AG08396 (cell line): ENCODE measurements at places on chromosomes 1 and 21.

GRCh38 chr1:47584249-47584648 lies 146.4 kb downstream of the FOXD2 start:
- DNase-seq: no peak

- no peak for DNase-seq
Measured at GRCh38 chr1:232376632-232377493, 253.1 kb downstream of the SIPA1L2 start.

DNA sequence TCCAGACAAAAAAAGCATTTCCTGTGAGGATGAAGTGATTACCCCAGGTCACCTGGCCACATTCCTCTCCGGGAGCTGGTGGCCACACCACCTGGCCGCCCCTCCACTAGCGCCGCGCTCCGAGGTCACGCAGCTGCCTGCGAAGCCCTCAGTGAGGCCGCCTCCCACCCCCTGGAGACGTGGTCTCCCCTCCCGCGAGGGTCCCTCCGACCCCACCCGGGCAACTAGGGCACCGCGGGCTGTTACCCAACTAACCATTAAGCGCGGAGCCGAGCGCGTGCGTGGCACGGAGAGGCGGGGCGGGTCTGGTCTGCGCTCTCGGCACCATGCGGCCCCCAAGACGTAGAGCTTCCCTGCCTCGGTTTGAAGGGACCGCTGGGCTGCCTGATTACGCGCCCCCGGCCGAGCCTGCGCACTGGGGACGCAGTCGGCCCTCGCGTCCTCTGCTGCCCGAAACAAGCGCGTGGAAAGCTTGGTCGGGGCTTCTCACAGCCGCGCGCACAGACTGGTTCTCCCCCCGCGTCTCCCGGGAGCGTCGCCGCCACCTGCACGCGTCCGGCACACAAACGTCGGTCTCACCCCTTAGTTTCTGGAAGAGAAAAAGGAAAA lies 106.5 kb downstream of the SLC16A1 start:
- DNase-seq: peak; percentile 56

- no peak for DNase-seq
Measured at GRCh38 chr1:203171341-203172183, 4.1 kb downstream of the MYBPH start.

DNA sequence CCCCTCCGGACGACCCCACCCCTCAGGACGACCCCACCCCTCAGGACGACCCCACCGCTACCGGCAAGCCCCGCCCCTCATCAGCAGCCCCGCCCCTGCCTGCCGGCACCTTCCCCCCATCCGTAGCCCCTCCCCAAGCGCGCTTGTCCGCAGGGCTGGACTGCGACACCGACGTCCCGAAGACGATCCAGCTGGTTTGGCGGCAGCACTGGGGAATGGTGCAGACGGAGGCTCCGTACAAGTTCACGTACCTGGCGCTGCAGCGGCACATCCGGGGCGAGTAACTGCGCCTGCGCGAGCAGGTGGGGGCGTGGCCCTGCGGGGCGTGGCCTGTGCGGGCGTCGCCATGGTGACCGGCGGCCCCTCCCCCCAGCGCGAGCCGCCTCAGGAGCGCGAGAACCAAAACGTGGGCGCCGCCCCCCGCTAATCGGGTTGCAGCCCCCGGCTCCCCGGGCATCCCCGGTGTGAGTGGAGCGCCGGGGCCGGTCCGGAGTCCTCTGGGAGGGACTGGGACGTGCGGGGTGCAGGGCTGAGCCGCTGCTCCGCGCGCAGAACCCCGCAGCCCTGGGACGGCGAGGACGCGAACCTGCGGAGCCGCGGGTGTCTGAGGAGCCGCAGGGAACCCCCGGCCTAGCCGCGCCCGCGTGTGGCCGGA lies 4.9 kb downstream of the RNF223 start:
- peak; percentile 92 for DNase-seq

DNA sequence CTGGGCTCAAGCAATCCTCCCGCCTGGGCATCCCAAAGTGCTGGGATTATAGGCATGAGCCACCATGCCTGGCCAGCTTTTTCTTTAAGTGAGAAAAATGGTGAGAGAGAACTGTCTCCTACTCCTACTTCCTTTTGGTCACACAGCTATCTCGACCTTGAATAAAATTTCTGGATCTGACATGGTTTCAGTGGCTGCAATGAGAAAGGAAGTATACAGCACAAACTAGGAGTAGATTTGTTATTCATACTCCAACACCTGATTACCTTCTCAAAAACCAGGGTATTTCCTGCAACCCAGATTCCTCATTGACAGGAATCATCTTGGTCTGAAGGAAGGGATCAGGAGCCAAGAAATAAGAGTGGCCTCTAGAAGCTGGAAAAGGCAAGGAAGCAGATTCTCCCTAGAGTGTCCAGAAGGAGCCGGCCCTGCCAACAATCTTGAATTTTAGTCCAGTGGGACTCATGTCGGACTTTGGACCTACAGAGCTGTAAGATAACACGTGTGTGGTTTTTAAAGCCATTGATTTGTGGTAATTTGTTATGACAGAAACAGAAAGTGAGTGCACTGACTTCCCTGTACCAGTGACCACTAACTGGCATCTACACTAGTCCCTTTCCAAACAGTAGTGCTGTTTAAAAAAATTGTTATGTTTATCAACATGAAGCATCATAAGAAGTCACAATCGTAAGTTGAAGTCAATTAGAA lies 516.6 kb downstream of the SMYD3 start:
- no peak for DNase-seq

DNA sequence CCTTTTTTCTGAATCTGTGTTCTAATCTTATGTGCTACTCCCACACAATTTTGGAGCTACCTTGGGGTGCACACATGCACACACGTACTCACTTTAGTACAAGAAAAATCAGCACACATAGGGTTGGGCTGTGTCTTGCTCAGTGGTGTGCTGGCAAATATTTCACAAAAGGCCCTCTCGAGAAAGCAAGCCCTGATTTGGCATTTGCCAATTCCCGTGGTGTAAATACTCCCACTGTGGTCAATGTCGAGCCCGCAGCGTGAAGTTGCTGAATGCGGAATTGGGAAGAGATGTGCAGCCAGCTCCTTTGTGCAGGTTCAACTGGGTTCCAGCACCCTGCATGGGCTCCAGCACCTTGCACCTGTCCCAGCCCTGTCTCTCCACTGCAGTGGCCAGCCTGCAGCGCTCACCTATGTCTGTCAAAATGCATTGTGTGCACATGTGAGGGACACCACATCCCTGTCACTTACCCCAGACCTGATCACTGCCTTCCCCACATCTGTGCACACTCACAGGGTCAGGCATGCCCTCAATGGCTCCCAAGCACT lies 78.4 kb upstream of the WNT4 start:
- no peak for DNase-seq

DNA sequence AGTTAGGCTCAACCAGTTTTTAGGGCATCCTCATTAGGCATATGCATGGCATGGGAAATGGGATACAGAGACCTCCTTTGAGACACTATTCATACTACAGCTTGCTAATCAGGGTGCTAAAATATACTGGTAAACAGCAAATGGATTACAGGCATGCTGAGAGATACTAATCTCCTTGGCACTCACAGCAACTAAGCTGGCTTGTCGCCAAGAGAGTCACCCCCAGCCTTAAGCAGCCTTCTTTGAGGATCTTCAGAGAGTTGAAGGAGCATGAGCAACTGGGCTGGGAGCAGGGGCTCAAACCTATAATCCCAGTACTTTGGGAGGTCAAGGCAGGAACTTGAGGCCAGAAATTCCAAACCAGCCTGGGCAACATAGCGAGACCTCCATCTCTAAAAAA lies 120.1 kb upstream of the NR5A2 start:
- DNase-seq: no peak

DNA sequence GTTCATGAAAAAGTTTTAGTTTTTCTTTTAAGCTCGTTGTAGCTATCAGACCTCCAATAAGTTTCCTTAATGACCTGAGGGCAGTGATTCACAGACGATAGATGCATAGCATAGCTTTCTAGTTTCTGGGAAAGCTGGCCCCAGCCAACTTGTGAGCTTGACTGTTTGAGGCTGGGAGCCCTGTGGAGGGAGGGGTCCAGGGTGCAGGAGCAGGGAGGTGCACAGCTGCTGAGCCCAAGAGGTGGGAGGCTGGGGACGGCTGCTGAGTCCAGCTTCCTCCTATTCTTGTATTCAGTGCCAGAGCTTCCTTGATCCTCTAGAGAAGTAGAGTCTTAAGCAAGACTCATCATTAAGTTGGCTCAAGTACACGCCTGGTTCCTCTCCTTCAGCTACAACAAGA lies 11.0 kb upstream of the AVPR1B start:
- no peak for DNase-seq

DNA sequence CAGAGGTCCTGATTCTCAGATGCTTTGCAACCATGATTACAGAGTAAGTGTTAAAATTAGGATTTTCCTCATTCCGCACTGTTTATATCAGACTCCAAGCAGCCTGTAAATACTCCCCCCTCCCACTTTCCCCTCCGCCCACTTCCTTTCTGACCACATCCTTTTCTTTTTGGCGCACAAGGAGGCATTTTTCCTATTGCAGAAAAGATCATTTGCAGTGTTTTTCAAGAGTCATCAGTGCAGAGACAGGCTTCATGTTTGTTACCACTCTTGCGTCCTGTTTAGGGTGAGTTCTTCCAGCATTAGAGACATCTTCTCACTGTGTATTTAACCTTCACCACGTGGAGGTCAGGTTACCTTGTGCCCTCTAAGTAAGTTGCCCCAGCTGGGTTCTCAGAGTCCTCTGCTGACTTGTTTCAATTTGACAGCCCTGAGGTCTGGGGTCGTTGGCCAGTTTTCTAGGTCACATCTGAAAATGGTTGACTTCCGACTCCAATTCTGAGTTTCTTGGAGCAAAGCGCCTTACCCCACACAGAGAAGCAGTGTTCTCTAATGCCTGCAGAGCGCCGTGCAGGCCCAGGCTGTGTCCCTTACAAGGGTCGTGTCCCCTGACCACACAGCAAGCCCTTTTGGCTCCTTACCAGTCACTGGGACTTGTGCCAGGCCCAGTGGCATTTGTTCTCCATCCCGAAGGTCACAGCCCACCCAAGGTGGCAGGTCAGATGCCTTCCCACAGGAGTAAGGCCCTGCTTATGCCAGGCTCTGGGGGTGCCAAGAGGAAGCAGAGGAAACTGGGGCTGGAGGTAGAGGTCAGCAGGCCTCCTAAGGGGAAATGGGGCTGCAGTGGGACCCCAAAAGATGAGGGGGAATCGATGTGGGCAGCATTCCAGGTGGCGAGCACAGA lies 85.6 kb downstream of the FAM78B start:
- no peak for DNase-seq

DNA sequence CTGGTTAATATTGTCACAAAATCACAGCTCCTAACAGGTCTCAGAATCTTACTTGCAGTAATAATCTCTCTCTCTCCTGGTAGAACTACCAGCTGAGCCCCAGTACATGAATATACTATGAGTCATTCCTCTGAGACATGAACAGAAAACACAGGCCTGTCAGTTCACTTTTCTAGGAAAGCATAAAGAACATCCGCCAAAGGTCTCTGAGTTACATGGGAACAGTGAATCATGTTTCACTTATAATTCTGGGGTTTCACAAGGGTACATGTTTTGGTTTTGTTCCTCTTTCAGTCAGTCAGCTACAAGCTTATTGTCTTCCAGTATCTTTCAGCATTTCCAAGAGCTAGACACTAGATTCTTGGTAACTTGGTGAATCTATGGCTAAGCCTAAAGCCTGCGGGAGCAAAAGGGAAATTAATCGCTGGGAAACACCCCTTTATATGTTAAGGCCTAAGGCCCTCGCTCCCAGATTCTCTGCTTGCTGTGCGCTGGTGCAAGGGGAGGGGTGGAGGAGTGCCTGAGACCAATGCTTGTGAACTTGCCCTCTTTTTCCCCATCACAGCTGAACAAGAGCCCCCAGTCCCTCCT lies 31.7 kb downstream of the IFNGR2 start:
- peak; percentile 78 for DNase-seq

DNA sequence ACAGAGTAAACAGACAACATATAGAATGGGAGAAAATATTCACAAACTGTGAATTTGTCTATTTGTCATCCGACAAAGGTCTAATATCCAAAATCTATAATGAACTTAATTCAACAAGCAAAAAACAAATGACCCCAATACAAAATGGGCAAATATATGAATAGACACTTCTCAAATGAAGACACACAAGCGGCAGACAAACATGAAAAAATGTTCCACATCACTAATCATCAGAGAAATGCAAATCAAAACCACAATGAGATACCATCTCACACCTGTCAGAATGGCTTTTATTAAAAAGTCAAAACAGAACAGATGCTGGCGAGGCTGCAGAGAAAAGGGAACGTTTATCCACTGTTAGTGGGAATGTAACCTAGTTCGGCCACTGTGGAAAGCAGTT lies 72.7 kb downstream of the SMYD3 start:
- no peak for DNase-seq

GRCh38 chr1:212182171-212182570 lies 103.0 kb upstream of the PPP2R5A start:
- DNase-seq: no peak

GRCh38 chr1:119535381-119535780 lies 28.4 kb downstream of the HSD3B1 start:
- no peak for DNase-seq

GRCh38 chr1:56803561-56804156 lies 15.5 kb downstream of the FYB2 start:
- DNase-seq: peak; percentile 27

DNA sequence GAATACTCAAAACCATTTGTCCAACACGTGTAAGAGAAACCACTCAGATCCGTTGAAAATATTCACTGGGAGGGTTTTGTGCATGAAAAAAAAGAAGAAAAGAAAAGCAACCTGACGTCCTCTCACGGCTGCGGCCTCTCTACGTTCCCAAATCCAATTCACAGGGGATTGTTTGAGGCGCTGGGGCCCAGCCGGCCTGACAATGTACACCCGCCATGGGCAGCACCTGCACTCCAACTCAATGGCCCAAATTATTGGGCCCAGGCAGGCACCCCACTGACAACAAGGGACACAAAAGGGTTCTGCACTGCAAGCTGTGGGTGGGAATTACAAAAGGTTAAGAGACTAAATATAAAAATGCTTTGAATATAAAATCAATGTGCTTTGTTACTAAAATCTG lies 41.5 kb downstream of the MORN1 start:
- no peak for DNase-seq

GRCh38 chr1:9731561-9731960 lies 80.0 kb downstream of the PIK3CD start:
- no peak for DNase-seq

GRCh38 chr21:26965040-26965906 lies 1.6 kb downstream of the ADAMTS5 start:
- DNase-seq: peak; percentile 50

DNA sequence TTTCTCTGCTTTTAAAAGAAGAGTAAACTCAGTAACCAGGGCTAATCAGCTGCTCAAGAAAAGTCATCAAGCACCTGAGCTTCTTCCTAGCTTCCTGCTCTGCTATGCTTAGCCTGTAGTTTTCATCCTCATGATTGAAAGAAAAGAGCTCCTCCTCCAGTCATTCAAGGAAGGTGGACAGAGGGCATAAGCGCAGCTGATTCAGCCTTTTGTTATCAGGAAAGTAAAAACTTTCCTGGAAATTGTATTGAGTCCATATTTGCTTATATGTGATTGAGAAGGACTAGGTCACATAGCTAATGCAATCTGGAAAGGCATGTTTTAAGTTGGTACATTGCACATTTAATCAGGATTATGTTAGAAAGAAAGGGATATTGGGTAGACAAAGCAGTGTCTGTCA lies 8.5 kb upstream of the BACH1 start:
- DNase-seq: no peak

GRCh38 chr1:27513958-27514357 lies 24.0 kb upstream of the WASF2 start:
- no peak for DNase-seq

- no peak for DNase-seq
Measured at GRCh38 chr1:223231581-223231980, 88.5 kb upstream of the TLR5 start.
